Activated B cell treated with CpG ODN at 0.5 μM for 24 hours (primary cell): ENCODE measurements at places on chromosomes 5 and 9.

DNA sequence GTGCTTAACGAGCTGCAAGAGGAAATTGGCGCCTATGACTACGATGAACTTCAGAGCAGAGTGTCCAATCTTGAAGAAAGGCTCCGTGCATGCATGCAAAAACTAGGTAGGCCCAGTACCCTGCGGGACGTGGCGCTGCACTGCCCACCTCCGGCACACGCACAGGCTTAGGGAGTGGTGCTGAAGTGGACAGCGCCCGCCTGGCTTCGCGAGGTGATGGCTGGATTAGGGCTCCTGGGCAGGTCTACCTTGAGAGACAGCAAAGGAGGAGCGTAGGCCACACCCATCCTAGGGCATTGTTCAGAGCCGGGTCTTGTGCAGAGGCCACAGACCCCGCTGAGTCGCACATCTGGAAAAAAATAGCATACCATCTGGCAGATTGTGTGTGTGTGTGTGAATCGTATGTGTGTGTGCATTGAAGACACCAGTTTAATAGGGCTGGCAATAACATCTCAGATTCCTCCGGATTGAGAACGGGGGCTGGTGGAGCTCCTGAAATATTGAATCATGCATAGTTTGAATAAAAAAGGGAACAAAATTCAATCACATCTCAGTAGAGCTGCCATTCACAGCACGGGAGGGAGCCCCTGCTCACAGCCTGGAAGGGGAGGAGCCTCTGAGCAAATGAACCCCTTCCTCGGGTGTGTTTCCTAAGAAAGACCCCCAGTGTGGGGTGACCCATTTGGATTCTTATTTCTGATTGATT is 11.1 kb downstream of the OLFM1 start:
- no peak for DNase-seq

DNA sequence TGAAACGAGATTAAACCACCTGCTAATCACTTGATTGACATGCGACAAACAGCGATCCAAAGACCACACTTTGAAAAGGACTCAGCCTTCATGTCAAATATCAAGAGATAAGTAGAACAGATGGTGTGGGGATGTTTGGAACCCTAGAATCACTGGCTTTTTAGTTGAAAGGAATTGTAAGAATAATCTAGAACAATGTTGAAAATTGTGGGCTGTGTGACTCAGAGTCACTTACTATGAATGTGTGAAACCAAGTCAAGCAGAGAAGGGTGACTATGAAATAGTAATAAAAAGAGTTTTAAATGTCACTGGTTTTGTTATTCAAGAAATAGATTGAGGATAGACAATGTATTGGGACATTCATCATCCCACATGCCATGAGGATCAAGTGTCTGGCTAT is 14.1 kb upstream of the C1QTNF3 start:
- no peak for DNase-seq

DNA sequence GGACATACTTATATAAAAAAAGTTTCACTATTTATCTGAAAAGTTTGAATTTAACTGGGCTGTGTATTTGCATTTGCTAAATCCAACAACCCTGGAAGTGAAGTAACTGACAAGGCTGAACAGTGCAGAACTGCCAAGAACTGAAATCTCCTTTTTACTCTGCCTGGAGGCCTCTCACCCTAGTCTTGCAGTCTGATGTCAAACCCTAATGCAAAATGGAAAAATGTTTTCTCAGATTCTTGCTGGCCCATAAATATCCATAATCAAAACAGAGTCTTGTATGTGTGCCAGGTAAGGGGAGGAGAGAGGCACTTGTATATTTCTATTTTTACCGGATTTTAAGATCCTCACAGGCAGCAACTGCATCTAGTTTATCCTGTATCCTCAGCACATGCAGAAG is 432.7 kb upstream of the KLF4 start:
- no peak for DNase-seq

DNA sequence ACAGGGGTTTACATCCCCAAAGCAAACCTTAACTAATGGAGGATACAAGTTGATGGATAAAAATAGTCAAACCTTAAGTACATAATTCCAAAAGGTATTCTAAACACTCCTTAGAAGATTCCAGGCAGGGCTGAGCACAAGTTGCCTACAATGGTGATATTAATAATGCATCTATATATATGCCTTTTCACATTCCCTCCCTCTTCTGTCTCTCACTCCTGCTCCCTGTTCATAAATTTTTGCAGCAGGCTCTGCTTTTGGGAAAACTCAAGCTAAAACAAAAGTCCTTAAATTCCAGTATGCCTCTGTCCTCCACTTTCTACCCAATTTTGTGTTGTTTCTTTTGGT is 139.4 kb upstream of the CDKN2B start:
- DNase-seq: no peak

DNA sequence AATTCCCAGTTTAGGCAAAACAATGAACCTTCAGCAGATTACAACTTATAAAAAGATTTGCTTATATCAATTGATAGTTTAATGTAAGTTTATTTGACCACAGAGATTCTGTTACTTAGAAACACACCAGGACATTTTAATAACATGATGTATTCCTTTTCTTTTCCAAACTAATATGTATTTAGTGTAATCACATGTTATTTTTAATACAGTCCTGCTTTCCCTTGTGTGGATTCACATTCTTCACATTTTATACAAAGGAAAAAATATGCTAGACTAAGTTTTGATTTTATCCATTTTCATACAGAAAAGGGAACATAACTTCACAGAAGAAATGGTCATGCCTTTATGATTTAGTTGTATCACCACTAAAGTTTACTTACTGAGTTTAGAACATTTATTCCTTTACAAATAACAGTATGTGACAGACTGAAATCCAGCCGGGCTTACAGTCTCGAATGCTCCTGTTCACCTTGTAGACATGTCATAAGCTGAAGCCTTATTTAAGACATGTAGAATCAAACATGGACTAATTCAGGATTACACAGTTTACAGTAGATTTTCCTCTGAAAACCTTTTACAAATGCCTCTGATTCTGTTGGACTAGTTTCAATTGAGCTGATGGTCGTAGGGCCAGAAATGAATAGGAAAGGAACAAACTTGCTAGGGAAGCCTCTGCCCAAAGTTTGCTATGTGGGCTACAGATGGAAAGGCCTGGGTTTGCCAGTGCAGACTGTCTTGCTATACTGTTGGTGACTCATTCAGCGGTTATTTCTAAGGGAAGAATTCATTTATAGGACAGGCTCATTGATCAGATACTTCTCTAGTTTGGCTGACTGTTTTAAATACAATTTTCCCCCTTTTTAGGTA is 6.6 kb upstream of the ASPN start:
- DNase-seq: no peak

GRCh38 chr5:167230414-167230813 is 1061.0 kb upstream of the WWC1 start:
- no peak for DNase-seq

DNA sequence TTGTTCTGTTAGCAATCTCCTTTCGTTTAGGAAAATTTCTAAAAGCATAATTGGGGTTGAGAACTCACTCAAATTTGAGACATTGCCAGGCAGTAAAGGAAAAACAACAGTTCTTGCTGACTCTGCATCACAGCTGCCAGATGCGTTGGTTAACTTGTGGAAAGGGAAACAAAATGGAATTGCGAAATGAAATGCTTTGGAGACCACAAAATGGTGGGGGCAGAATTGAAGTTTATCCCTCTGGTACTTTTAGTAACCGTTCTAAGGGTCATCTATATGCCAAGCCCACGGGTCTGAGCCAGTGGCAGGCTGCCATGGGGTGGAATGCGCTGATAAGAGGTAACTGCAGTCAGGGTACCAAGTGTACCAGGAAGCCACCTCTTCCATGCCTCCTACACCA is 28.6 kb upstream of the SELENOP start:
- DNase-seq: no peak

GRCh38 chr5:140186267-140186671 is 11.3 kb downstream of the CYSTM1 start:
- no peak for DNase-seq

GRCh38 chr9:7546261-7546660 is 253.3 kb downstream of the DMAC1 start:
- no peak for DNase-seq

DNA sequence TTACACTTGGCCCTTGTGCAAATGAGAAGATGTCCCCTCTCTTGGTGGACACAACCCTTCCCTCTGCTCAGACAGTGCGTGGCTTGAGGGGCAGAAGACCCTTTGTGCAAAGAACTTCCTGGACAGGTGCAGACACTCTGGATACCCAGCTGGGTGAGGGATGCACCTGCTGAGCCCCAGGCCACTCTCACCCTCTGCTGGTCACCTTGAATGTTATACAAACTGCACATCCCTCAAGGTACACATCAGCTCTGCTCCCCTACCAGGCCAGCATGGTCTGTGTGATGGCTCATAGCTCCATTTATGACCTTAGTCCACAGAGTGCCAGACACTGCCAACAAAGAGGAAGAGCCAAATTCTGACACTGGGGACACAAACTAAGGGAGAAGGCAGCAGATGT is 3.1 kb upstream of the DIRAS2 start:
- DNase-seq: no peak

GRCh38 chr9:127705577-127706379 is 1.0 kb upstream of the CFAP157 start:
- DNase-seq: no peak

- no peak for DNase-seq
Observed at GRCh38 chr9:93114169-93114983, 18.4 kb downstream of the CARD19 start.

DNA sequence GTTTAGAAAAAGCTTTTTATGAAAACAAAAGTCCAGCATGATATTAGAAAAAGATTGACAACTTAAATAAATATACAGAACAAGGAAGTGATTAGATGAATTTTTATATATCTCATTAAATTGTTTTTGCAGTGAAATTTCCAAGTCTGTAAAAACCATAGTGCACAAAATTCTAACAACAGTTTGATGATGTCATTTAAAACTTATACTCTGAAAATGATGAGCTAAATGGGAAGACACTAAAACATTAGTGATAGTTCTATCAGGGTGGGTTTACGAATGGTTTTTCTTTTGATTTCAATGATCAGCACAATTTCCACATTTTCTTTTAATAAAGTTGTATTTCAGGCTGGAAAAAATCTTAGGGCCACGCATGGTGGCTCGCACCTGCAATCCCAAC is 126.4 kb upstream of the GPR151 start:
- DNase-seq: no peak

DNA sequence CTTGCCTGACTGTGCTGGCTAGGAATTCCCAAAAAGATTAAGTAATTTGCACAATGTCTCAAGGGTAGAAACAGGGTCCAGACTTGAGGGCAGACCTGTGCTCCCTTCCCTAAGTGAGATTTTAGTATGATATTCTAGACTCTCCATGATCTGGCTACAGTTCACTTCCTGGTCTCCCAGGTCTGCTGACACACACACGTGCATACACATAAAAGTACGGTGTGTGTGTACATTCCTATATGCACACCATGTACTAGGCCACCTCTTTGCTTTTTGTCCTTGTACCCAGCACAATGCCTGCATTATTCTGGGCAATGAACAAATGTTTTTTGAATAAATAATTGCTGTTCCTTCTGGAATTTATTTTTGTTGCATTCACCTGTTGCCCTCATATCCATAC is 83.7 kb downstream of the SH3RF2 start:
- no peak for DNase-seq

GRCh38 chr5:65332591-65332990 is 149.1 kb downstream of the ADAMTS6 start:
- no peak for DNase-seq

- DNase-seq: no peak
Observed at GRCh38 chr5:26419987-26420386, 618.4 kb downstream of the CDH9 start.

GRCh38 chr5:149632311-149633251 is 51.3 kb downstream of the ARHGEF37 start:
- no peak for DNase-seq

DNA sequence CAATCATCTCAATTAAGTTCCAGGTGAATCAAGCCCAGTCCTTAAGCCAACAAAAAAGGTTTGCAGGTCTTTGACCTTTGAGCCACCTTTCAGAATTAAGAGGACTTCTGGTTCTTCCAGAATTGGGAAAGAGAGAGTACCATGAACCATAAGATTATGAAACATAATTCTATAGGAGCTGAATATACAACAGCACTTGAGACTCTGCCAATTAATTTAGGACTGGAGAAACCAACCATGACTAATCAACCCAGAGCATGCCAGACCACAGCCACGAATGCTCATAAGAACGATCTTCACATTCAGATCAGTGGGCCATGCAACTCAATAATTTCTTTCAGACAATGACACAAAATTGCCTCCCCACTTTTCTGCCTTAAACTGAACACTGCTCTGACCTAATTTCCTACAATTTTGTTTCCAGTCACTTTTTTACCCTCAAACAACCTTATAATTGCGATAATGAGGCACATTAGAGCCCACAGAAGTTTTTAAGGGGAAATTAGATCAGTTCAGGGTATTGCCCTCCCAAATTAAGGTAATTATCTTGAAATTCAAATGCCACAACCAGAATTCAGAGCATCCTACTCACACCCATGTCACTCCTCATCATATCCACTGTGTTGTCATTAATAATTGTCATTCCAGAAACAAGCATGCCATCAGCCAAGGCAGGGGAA is 213.4 kb downstream of the ATPSCKMT start:
- DNase-seq: no peak

DNA sequence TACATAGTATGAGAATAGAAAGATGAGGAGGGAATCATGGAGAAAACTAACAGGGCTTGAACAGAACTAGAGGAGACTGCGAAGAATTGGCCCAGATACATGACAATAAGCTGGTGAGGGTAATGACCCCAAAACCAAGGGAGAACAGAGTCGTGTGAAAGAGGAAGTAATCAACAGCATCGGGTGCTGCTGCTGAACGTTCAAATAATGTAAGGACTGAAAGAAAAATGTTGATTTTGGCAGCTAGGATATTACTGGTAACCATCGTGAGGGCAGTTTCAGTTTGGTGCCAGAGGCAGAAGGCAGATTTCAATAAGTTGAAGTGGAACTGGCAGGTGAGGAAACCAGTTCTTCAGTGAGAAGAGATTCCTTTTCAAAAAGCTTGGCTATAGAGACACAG is 66.8 kb upstream of the SMC2 start:
- no peak for DNase-seq

GRCh38 chr5:151904909-151905308 is 19.7 kb downstream of the GLRA1 start:
- DNase-seq: no peak

DNA sequence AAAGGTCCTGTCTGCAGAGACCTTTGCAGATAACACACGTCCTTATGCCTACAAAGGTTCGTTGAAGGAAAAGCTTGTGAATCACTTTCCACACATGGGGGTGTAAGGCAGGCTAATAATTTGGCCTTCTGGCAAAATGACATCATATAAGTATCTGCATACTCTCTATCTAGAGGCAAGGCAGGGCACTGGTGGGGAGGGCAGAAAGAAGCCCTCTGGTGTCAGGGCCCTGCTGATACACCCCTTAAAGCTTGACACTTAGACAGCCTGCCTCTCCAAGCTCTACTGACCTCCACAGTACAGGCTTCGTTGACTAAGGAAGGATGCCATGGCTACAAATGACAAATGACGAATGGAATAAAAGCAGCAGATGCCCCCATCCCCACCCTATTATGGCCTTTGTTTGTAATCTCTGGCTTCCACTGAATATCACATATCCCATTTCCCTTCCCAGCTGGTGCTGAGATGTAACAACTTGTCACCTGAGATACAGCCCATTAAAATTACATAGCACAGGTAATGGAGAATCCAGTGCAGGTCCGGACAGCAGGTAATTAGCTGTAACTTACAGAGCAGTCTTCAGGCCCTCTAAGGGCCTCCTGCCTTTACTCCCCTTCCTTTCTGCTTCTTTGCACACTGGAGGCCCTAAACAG is 76.9 kb upstream of the IFNK start:
- DNase-seq: no peak
